MG63 (cell line): ENCODE measurements at places on chromosomes 3 and 15.

GRCh38 chr3:173945806-173946205 lies 548.3 kb downstream of the NLGN1 start:
- no peak for DNase-seq

- no peak for DNase-seq
Measured at GRCh38 chr3:60839246-60839645, 412.0 kb downstream of the FHIT start.

- DNase-seq = no peak
Measured at GRCh38 chr15:72382146-72382545, 6.3 kb upstream of the HEXA start.

GRCh38 chr3:11438646-11439045 lies 166.4 kb downstream of the ATG7 start:
- no peak for DNase-seq

GRCh38 chr15:50562735-50563640 lies 16.5 kb upstream of the USP50 start:
- DNase-seq = no peak

DNA sequence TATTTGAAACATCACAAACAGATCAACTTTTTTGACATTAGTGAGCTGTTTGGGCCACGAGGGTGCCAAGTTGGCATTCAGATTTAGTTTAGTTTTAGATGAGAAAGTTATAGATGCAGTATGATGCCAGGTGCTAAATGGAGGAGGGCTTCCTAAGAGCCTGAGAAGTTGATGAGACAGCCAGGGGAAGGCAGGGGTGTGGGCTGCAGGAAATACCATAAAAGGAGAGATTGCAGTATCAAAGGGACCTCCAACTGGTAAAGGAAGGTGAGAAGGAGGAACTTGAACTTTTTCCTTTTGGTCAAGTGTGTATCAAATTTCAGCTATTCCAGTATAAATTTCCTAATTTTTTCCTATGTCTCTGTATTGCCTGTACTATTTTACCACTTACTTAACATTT lies 2.0 kb upstream of the TNIK start:
- no peak for DNase-seq

DNA sequence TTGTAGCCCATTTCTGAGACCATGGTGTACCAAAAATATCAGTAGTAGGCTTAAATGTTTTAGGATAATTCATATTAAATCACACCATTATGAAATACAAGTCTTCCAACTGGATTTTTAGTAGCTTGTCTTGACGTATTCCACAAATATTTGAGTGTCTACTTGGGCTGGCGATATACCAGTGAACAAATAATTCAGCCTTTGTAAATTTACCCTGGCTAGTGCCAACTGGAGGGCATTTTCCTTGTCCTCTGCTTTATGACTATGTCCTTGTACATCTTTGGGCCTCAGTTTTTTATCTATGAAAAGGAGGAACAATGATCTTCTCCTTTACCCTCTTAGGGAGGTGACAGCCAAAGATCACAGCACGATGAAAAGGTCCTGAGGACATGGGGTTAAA lies 114.8 kb downstream of the FRMD4B start:
- no peak for DNase-seq

- no peak for DNase-seq
Measured at GRCh38 chr3:135181408-135181807, 386.3 kb downstream of the EPHB1 start.

GRCh38 chr3:124886168-124887056 lies 753 bp downstream of the ITGB5 start:
- peak; percentile 58 for DNase-seq

GRCh38 chr3:49025793-49026520 lies 3.2 kb downstream of the IMPDH2 start:
- no peak for DNase-seq

GRCh38 chr3:186988806-186989205 lies 58.5 kb downstream of the ST6GAL1 start:
- DNase-seq = no peak

DNA sequence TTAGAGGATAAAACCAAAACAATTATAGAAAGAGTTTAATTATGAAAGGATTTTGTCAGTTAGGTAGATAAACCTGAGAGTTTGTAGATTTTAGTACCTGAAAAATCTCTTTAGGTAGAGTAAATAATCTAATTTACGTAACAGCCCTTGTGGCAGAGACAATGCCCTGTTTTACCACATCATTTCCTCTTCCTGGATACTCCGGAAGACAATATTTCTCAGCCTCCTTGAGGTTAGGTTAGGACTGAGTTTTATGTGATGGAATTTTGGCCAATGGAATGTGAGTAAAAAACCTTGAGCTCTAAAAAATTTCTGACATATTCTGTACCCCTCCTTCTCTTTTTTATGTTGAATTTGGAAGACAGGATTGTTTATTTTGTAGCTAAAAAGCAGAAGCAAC lies 50.7 kb upstream of the TPRG1 start:
- no peak for DNase-seq

GRCh38 chr3:151428386-151428785 lies 32.5 kb downstream of the IGSF10 start:
- peak; percentile 61 for DNase-seq

DNA sequence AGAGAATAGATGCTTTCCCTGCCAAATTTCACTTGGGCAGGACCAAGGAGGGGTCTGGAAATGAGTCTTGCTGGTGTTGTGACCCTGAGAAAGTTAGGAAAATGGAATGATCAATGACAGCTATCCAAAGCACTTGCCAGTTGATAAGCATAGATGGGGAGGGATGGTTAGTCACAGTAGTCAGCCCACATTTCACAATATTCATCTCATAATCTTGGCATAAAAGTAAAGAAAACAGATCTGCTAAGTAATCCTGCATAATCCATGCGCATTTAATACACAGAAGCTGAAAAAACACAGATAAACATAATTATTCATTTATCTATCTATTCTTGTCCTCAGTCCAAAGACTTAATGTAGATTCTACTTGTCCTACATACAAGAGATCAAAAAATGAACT lies 184.1 kb downstream of the ZIC4 start:
- no peak for DNase-seq

DNA sequence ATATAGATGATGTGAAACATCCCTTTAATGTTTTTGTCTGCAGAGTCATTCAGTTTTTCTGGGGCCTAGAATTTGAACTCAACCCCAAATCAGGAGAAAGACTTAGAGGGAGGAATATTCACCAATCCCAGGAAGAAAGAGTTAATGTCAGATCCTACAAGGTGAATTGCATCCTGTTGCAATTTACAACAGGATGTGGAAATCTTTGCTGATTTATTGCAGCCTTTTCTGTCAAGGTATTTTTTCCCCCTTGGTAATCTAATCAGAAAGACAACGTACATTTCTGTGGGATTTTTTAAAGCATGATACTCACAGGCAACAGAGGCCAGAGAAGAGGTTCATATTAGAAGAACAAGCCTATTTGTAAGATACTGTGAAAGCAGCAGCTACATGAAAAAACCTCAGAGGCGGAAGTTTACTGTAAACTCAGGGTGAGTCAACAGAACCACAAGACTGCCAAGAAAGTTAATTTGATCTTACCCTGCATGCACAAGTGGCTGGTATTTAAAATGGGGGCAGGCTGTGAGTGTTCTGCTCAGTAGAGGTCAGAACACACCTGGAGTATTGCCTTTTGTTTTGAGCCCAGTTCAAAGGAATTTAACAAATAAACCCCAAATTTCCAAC lies 531.9 kb downstream of the AGBL1 start:
- peak; percentile 50 for DNase-seq

- DNase-seq = no peak
Measured at GRCh38 chr15:89671687-89672086, 7.5 kb downstream of the PLIN1 start.

DNA sequence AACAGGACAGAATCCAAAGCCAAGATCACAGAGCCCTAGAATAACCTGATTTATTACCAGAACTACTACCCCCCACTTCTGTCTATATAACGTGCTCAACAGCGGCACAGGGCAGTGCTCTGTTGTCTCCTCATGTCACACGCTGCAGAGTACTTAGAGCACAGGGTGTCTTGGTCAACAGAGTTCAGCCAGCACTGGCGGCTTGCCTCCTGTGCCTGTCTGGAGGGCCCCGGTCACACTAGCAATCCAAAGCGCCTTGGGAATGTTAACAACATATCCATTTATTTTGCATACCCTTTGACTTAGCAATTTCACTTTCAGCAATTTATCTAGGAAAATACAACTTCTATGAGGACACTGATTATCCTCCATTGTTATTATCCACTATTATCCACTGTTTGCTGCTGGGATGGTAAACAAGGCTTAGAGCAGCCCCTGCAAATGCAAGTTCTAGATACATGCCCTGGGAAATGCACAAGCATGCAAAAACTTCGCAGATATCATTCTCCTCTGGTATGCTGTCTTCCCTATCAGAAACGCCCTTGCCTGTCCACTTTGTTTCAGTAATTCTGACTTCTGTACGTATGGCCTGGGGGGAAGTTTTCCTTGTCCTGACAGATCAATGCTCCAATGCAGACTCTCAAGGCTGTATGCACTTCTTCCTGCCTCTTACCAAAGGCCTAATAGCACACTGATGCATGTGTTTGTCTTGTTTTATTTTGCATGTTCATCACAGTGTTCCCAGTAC lies 86.2 kb upstream of the OCA2 start:
- no peak for DNase-seq

DNA sequence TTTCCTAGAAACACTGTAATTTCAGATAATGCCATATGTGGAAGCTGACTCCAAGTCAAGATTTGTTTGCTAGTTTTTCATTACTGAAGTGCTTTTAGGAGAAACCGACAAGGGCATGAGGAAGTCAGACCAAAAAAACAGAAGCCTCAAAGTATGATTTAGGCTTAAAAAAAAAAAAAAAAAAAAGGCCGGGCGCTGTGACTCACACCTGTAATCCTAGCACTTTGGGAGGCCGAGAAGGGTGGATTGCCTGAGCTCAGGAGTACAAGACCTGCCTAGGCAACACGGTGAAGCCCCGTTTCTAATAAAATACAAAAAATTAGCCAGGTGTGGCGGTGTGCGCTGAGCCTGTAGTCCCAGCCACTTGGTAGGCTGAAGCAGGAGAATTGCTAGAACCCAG lies 11.6 kb downstream of the RPL15 start:
- peak; percentile 16 for DNase-seq

DNA sequence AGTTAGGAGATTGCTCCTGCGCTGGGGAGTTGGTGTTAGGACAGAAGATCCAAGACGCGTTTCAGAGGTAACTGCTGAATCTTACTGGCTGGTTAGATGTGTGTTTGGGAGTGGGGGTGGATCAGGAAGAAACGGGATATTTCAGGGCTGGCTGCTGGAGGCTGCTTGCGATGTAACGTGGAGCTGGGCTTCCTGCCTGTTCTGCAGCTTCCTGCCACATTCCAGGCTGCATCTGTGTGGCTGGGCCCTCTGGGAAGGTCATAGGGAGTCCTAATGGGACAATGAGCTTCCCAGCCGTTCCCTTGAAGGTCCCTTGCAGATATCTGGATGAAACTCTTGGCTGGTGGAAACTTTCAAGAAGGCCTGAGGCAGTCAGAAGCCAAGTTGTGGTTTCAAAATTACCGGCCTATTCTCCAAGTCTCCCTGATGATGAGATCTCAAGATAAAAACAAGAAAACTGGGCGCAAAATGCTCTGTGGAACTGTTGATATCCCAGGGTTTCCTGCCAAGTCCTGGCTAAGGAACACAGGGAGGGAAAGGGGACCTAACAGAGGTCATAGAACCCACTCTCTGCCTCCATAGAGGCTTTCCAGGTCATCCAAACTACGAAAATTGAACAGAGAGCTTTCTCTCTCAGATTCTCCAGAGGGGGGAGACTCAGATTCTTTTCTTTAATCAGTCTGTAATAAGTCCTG lies 67.0 kb downstream of the NOX5 start:
- DNase-seq = peak; percentile 40

- DNase-seq = no peak
Measured at GRCh38 chr3:169666376-169667165, 3.1 kb upstream of the MECOM start.

GRCh38 chr3:12073106-12073505 lies 68.9 kb downstream of the SYN2 start:
- DNase-seq = no peak

DNA sequence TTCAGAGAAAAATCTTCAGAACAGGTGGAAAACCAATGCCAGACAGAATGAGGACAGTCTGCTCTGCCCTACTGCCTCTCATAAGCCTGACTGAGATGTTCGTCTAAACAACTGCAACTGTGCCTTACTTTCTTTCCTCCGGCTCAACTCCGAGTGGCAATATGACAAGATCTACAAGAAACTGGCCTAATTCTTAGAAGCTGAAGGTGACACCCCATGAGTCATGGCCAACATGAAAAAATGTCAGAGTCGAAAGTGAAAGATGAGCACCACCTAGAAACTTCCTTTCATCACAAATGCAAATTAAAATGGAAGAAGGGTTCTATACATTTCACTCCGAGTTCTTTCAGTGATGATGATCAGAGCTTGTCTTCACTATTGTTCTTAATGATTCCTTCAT lies 12.9 kb downstream of the PCYT1A start:
- DNase-seq = no peak

DNA sequence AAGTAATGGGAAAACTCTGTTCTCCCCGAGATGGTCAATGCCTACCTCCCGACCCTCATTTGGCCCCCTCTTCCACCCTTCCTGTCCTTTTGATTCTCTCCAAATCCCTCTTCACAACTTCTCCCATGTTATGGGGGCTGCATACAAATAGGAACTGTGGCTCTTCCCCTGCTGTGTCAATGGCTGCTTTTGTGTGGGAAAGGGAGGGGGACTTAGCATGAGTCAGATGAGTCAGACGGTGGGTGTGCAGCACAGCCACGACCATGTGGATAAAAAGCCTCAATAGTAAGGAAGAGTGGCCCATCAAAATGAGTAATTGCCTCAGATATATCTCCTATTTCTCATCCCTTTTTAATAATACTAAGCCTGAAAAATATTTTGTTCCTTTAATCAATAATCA lies 31.9 kb downstream of the SPATA16 start:
- DNase-seq = peak; percentile 5

- no peak for DNase-seq
Measured at GRCh38 chr3:175308097-175308496, 449.0 kb downstream of the NAALADL2 start.

DNA sequence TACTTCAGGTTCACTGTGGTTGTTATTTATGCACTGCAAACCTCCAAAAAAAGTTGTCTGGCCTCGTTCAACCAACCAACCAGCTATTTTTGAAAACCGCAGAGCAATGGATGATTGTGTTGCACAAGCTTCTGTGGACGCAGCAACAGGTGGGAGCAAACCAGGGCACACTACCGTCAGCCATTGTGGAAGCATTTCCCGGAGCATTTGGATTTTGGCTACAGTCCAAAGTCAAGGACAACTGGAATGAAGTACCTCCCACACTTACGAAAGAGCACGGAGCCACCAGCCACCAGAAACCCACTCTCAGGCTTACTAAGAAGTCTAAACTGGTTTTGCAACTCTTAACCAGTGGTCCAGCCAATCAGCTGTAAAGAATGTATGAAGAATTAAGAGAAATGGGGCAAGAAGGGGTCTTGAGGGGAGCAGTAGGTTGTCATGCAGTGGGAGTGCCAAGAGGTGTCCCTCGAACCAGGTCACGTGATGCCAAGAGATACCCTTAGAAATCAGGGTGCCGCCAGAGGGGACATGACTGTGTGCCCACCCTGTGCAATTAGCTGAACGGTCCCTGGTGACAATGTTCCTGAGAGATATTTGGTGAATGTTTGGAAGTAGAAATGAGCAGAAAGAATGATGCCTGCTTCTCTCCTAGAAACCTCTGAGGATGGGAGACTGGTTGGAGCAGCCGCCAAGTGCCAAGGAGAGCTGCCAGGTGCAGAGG lies 68.9 kb upstream of the PCSK6 start:
- DNase-seq = no peak
